ENCODE measurements at places on chromosomes 16 and 17. TPM values are rescaled to one million over a fixed set of nuclear protein-coding genes. Genes with fewer than 3 reads are reported as not detected.

The CARD14 gene
- total RNA-seq, result 2.3 TPM

The CD300H gene
- not detected for total RNA-seq

The SAMD14 gene
- 0.88 TPM for total RNA-seq

The RARA gene
- 62.2 TPM for total RNA-seq

The CLEC19A gene
- not detected for total RNA-seq
